ENCODE measurements at places on chromosomes 5 and 9.

DNA sequence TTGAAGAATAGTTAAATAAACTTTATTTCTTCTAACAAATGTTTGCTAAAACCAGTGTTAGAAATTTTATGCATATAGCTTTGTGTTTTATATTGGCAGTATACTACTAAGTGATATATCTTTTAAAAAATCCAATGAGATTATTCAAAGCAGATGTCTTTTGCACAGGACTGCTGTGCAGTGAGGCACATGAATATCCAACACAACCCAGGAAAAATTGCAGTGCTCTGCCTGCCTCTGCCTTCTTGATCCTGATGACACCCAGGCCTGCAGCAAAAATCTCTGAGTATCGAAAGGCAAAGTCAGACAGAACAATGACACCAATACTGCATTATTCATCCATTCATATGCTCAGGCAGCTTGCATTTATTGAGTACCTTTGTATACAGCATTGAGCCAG is 1076.5 kb upstream of the ARRDC3 start:
- no peak for DNase-seq

- DNase-seq = no peak
Measured at GRCh38 chr5:65034813-65035209, 266.1 kb downstream of the CWC27 start.

DNA sequence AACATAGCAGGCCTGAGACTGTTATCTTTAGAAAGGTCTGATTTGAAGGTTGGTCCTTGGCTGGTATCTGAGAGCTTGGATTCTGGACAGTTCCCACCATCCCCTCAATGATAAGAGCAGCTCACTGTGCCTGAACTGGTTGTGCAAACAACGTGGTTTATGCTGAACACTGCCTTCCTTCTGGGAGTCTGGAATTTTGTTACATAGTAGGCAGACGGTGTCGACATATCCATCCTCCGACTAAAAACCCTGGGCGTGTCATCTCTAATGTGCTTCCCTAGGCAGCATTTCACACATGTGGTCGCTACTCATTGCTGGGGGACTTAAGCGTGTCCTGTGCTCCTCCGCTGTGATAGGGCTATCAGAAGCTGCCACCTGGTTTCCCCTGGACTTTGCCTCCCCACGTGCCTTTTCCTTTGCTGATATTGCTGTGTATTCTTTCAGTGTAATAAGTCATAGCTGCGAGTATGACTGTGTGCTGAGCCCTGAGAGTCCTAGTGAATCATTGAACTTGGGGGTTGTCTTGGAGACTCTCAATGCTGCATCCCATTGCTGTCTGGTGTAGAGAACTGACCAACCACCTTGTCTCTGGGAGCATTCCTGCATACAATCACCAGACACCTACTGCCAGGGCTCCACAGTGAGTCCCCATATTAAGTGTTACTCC is 119.1 kb upstream of the TBC1D2 start:
- no peak for DNase-seq

DNA sequence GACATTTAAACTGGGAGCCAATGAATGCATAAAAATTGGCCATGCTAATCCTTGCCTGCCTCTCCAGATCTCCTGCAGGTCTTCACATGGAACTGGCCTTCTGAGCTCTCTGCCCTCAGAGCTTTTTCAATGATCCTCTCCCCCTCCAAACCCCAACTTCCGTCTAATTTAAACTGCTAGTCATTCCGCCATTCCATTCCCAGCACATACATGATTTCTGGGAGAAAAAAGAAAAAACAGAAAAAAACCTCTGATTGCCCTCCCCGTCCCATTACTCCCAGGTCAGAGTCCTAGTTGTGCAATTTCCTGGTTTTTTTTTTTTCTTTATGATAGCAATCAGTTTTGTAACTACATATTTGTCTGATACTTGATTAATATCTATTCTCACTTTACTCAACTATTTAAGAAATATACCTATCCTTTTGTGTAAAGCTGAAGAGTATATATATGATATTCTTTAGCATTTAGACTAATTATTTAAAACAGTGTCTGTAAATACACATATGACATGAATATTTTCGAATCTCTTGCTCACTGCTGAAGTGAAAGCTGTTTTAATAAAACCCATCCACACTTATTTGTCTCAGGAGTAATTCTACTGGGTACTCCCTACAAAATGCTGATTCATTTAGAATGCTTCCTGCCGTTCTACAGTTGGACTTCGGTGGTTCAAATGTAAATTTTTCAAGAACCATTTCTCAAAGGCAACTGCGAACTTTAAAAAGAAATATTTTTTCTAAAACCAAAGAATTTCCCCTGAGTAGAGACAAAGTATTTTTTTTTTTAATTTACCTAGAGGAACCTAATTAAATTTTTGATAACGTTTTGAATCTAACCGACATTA is 1.6 kb downstream of the HINT1 start:
- no peak for DNase-seq

- DNase-seq = no peak
Measured at GRCh38 chr5:171264843-171265242, 44.2 kb upstream of the TLX3 start.

DNA sequence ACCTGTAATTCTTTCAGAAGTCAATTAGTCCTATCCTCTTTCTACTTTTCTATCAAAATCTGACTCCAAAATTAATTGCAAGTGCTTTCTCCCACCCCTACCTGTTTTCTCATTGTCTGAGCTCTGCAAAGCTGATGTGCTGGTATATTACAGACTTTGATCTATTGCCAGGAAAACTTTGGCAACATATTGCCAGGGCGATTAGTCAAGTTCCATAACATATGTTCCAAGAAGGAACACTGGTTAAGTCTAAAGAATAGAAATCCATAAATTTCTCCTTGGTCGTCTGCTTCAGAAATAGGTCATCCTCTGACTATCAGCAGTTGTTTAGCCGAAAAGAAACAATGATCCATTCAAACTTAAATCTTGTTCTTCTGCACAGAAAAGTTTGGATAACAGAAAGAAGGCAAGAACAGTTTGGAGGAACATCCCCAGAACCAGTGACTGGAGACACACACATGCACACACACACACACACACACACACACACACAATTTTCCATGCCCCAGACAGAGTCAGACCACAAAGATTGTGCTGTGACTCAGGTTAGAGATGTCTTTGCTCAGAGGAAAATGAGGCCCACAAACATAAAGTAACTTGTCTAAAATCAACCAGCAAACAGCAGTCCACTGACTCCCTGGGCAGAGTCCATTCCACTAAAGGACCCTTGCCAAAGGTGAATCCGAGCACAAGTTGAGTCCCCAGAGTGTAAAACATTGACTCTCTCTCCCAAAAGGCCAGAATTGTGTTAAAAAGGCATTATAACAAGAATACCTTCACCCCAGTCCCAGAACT is 202.1 kb downstream of the DEPDC1B start:
- no peak for DNase-seq

DNA sequence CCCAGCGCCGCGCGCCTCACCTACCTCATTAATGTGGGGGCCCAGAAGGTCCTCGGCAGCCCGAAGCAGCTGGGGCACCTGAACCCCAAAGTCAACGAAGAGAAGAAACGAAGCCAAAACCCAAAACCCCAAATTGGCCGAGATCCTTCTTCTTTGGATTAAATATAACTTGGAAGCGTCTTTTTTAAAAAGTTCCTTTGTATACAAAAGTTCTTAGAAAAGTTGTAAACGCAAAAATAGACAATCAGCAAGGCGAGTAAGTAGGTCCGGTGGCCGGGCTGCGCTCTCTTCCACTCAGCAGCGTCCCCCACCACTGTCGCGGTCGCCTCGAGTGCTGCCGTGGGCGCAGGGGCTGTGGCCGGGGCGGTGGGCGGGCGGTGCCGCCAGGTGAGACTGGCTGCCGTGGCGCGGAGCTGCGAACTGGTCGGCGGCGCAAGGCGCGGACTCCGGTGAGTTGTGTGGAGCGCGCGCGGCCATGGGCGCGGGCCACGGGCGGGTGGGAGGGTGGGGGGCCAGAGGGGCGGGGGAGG is 360 bp downstream of the KLF4 start:
- DNase-seq = no peak

DNA sequence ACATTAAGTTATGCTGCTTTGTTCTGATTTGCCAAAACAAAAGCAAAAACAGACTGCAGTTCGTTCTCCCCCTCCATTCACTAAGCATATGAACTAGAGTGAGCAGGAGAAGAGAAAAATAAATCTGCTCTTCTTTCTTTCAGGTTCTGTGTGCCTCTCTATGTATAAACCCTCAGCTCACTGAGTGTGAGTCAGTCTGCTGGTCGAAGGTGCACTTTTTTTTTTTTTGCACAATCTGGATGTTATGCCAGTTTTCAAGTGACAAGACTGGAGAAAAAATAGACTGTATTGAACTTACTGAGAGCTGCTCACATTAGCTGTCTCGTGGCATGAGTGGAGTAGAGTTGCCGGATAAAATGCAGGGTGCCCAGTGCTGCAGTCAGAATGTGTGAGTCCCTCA is 244.6 kb upstream of the ATP10B start:
- no peak for DNase-seq

DNA sequence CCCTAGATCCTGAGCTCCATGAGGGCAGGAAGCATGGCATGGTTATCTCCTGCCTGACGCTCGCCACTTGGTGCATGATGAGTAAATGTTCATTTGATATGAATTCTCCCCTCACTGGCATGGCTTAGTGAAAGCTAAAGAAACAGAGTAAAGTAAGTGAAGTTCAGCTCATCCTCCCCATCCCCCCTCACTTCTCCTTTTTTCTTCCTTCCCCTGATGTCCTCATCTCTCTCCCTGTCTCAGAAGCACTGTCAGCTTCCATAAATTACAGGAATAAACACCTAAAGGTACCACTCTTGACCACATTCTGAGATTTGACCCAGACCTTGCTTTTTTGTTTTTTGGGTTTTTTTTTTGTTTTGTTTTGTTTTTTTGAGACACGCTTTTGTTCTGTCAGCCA is 73.3 kb downstream of the SNX18 start:
- no peak for DNase-seq

- DNase-seq = no peak
Measured at GRCh38 chr5:75482482-75482881, 28.9 kb downstream of the CERT1 start.

GRCh38 chr9:34337403-34337802 is 8.0 kb downstream of the NUDT2 start:
- DNase-seq = no peak

- DNase-seq = no peak
Measured at GRCh38 chr9:23551311-23551721, 274.7 kb downstream of the ELAVL2 start.

GRCh38 chr5:171848006-171848405 is 62.4 kb downstream of the SMIM23 start:
- DNase-seq = no peak

DNA sequence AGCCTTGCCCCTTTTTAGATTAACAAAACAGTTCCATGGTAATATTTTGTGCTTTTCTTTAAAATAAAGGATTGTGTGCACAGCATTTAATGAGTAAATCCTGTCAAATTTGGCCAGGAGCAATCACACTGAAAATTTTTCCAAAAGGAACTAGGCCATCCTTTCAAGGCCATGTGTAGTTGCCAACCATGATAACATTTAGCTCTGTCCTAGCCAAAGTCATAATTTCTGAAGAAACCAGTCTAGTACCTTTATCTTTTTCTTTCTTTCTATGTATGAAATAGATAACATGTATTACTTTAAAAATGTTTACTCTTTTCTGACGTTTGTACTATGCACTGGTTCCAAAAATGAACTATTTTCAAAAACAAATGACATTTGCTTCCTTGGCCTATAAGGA is 143.7 kb downstream of the PBX3 start:
- DNase-seq = no peak

GRCh38 chr5:104904561-104904960 is 1342.0 kb upstream of the NUDT12 start:
- DNase-seq = no peak

GRCh38 chr5:55306641-55307382 is 682 bp downstream of the DHX29 start:
- no peak for DNase-seq

- no peak for DNase-seq
Measured at GRCh38 chr9:108168236-108168850, 678.8 kb upstream of the KLF4 start.

- DNase-seq = no peak
Measured at GRCh38 chr5:92328584-92329259, 945.6 kb upstream of the ARRDC3 start.

GRCh38 chr9:98867103-98867428 is 59.6 kb downstream of the GALNT12 start:
- no peak for DNase-seq

GRCh38 chr5:54829676-54830535 is 155.5 kb downstream of the ESM1 start:
- DNase-seq = no peak

DNA sequence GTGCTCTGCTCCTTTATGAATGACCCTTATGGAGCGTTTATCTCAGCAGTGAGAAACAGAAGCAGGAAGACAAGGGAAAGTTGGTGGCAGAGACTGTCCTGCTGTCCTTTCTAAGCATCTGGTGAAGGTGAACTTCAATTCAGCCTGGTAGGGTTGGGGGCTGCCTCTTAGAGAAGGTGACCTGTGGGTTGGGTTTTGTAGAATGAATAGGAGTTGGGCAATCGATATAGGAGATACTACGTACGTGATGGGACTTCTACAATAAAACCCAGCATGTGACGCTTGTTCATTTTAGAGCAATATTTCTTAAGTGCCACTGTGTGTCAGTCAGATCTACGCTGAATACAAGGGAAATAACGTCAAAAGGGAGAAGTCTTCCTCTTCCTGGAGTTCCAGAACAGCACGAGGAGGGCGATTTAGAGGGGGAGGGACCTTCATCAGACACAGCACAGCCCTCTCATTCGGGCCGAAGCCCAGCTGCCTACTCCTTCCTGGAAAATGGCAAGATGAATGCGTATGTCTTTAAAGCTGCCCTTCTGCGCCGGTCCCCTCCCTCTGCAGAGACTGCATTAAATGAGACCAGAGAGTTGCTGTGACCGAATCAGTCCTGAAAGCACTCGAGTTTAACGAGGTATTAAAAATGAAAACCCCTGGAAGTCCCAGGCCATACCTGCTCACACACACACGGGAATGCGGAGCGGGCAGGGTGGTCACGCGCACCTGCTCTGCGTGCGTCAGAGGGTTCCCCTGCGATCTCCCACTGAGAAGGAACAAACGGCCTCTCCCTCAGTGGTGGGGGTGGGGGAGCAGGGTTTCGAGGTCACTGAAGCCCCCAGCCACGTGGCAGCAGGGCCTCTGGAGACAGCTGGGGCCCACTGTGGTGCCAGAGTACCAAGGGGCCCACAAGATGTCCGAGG is 85.3 kb upstream of the SARDH start:
- DNase-seq = no peak

- no peak for DNase-seq
Measured at GRCh38 chr5:150630016-150630415, 10.4 kb upstream of the SYNPO start.

DNA sequence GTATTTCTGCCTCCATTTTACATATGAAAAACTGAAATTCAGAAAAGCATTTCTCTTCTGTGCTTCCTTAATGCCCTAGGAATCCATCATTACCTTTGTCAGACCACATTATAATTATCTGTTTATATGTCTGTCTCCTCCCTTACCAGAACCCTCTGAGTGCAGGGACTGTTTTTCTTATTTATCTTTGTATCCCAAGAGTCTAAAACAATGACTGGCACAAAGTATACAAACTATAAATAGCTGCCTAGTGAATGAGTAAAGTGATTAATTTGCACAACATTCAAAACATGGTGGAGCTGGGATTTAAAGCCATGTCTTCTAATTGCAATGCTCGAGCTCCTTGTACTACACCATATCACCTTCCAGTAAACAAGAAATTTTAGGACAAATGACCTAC is 49.3 kb upstream of the HK3 start:
- DNase-seq = no peak

Data from activated naive CD4-positive, alpha-beta T cell (primary cell).